Activated T-cell treated with anti-CD3 and anti-CD28 coated beads, Interleukin-2, amount 50 U/mL, for 48 hours (primary cell): ENCODE measurements at places on chromosomes 3 and 15.
A peak's percentile ranks its signal among the peaks of the same experiment; 100 is the strongest.

GRCh38 chr3:193757457-193757856 lies 164.4 kb downstream of the OPA1 start:
- DNase-seq: no peak

- no peak for DNase-seq
Measured at GRCh38 chr3:88221726-88222125, 72.0 kb downstream of the C3orf38 start.

GRCh38 chr3:105606016-105606415 lies 239.3 kb downstream of the ALCAM start:
- DNase-seq: no peak

DNA sequence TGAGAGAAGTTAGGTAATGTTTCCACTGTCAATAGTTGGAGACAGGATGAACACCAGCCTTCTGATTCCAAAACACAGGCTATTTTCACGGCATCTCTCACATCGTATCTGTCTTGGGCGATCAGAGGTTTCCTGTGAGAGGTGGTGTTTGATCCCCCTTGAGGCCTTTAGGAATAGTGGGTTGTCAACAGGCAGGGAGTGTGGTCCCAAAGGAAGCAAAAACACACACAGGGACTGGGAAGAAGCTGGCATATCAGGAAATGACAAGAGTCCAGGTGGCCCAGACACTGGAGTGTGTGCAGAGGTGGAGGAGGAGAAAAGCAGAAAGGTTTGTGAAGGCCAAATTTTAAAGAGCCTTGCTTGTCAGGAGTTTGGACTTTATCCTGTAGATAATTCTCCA lies 6.6 kb upstream of the MAGEF1 start:
- DNase-seq: no peak

DNA sequence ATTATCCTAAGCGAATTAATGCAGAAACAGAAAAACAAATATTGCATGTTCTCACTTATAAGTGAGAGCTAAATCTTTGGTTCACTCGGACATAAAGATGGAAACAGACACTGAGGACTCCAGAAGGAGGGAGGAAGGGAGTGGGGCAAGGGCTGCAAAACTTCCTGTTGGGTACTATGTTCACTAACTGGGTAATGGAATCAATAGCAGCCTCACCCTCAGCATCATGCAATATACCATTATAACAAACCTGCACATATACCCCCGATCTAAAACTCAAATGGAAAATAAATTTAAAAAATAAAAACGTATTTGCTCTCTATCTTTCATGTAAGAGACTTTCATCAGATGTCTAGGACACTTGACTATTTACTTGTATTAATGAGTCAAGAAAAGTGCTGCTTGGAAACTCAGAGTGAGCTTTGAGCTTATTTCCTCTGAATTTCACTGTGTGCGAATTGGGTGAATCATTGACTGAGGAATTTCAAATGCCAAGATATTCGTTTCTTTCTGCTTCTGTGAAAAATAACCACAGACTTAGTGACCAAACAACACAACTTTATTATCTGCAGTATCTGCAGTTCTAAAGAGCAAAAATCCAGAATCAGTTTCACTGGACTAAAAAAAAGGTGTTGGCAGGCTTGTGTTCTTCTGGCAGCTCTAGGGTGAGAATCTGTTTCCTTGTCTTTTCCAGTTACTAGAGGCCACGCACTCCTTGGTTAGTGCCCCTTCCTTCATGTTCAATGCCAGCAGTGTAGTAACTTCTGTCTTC lies 18.4 kb downstream of the TM4SF18 start:
- no peak for DNase-seq

- DNase-seq: peak; percentile 74
Measured at GRCh38 chr3:12719984-12720898, 38.8 kb downstream of the TMEM40 start.

DNA sequence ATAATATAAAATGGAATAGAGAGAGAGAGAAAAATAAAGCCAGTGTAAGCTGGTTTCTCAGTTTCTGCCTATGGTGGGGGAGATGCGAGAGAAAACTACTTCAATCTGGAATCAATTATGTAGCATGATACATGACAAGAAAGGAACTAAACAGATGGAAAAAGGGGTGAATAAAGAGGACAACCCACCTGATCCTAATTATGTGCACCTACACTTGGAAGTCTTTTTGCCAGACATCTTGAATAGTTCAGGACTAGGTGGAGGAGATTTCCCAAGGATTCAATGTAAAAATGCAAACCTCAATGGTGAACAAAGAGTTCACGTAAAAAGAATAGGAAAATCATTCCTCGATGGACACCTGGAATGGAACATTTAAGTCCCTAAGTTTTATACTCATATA lies 524.4 kb upstream of the RGMA start:
- DNase-seq: no peak

DNA sequence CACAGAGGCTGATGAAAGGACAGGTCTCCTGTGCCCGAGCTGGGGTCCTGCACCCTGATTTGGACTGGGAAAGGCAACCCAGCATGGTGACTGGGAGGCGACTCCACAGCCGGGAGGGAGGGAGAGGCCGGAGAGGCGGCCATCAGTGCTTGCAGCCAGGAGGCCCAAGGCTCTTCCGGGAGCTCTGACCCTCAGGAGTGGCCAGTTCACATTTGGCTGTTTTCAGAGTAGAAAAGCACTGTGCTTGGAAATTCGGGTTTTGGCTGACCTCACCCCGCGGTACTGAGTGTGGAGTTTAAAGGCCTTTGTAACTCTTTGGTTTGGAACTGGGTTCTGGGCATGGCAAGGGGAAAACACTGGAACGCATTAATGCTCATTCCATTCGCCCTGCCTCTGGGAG lies 31.9 kb downstream of the SMAD6 start:
- no peak for DNase-seq

GRCh38 chr3:127888564-127889107 lies 26.4 kb upstream of the KBTBD12 start:
- DNase-seq: no peak

- DNase-seq: no peak
Measured at GRCh38 chr3:182245059-182245458, 533.3 kb downstream of the SOX2 start.

DNA sequence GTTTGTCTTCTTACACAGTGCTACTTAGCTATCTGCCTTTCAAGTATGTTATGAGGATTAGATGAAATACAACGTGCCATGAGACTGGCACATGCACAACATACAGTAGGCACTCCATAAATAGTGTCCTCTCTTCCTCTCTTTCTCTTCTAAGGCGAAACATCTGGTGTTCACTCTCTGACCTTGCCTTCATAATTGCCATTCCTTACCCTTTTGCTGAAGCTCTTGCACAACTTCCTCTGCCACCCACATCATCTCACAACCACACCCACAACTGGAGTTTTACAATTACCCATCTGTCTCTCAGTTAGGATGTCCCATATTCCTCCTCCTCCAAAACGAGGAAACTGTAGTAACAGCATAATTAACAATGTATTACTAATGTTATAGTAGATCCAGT lies 26.4 kb upstream of the ACP3 start:
- no peak for DNase-seq

- no peak for DNase-seq
Measured at GRCh38 chr15:81002331-81003096, 1.8 kb downstream of the TLNRD1 start.

DNA sequence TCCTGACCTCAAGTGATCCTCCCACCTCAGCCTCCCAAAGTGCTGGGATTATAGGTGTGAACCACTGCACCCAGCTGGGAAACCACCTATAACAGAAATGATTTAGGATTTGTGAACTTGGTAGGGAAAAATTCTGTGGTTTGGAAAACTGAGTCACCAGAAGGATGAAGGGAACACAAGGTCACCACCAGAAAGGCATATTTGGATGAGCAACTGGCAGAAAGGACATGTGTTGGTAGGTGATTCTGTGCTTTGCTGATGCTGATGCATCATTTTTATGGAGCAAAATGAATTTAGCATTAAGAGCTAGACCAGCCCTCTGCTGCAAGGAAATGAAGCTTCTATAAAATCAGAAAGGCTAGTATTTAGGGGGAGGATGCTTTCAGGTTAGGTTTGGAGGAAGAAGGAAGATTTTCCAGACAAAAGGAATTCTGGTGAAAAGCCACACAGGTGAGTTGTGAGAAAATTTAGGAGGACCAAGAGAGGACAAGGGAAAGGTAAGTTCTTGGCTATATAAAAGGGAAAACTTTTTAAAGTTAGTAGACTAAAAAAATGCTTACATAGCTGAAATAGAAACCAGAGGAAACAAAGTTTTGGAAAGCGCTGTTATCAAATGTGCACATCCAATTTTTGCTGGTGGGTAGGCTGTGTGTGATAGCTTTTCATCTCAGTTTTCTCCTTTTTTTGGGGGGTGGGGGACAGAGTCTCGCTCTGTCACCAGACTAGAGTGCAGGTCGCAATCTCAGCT lies 3.6 kb downstream of the PXK start:
- no peak for DNase-seq

DNA sequence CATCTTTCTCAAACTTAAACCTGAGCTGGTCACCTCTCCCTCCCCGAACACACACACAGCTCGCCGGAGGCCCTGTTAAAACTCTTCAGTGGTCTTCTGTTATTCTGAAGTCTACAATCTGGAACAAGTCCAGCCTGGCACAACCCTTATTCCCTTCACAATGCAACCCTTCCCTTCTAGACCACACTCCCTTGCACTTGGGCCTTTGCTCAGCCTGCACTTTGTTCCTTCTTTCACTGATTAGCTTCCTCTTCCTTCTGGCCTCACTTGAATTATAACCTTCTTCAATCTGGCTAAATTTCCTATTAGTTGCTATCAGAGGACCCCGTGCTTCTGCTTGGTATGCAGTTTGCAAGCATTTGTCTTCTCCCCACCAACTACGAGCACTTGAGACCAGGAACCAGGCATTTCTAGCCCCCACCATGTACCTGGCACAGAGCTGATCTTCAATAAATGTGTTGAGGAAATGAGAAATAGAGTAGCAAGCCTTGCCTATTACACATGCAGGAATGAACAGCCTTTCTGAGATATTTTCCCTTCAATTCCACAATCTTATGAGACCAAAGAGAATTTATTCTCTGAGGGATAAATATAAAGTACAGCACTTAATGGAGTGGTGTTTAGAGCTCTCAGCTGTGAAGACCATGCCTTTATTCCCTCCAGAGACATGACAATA lies 663.1 kb upstream of the ADAMTS9 start:
- no peak for DNase-seq

DNA sequence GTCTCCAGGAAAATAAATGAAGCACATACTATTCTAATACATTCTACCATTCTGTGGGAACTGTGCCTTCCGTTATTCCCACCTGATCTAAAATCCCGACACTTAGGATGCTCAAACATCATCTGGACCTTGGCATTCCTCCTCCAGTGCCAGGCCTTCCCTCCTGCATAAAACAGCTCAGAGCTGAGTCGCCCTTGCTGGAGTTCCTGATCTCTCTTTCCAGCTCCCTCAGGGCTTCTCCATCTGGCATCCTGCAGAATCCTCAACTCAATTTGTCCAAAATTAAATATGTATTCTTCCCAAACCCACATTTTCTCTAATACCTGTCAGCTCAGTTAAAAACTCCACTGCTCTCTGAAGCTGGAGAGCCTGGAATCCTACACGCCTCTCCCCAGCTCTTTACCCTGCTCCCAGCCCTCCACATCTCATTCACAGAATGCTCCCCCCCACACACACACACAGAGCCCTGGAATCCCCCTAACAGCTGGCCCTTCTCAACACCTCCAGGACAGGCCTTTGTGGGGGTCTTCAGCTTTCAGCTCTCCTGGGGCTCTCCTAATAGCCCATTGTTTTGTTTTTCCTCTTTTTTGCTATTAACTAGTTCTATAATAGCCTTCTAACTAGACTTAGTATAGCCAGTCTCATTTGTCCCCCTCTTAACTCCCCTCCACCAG lies 78.5 kb downstream of the HMG20A start:
- DNase-seq: no peak

DNA sequence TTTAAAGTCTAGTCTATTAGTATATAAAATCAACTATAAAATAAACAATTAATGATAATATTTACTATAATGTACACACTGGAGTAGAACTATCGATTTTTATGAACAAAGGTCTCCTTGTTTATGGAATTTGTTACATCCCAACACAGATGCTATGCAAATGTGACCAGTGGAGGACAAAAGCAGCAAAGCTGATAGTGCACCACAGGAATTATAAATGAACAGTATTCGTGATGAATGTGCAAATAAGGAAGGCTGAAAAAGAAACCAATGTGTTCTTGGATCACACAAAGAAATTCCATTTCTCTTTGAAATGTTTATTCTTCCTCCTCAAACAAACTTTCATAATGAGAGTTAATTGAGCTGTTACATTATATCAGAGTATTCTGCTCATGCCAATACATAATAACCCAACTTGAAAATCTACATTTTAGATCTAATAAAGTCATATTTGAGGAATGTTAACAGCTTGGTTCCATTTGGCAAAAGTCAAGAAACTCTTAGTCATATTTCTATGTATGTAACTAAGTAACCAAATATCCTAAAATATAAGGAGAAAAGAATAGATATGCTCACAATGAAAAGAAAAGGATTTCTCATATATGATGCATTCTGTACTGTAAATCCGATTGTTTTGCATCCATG lies 79.3 kb downstream of the NEK10 start:
- no peak for DNase-seq

- DNase-seq: no peak
Measured at GRCh38 chr3:104878395-104878794, 488.3 kb upstream of the ALCAM start.

- DNase-seq: no peak
Measured at GRCh38 chr3:21377071-21377769, 373.8 kb downstream of the ZNF385D start.

- DNase-seq: no peak
Measured at GRCh38 chr15:40259021-40259420, 20.2 kb downstream of the PAK6 start.

GRCh38 chr15:60419753-60420152 lies 22.0 kb upstream of the ANXA2 start:
- DNase-seq: no peak

GRCh38 chr15:84079885-84080777 lies 155.4 kb upstream of the GOLGA6L4 start:
- peak; percentile 68 for DNase-seq

DNA sequence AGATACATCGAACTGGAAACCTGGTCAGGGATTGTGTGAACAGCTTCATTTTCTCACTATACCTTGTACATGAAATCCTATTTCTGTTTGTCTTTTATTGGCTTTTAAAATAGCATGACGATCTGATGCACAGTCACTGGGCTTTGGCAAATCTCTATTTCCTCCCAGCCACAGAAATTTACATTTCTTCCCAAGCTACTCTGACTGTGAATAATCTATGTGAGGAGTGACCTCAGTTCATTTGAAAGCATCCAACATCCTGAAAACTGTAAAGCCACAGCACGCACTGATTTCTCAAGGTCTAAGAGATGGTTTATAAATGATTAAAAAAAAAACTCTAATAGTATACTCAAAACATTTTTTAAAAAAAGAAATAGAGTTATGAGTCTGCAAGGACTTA lies 450.3 kb downstream of the IL5RA start:
- no peak for DNase-seq

DNA sequence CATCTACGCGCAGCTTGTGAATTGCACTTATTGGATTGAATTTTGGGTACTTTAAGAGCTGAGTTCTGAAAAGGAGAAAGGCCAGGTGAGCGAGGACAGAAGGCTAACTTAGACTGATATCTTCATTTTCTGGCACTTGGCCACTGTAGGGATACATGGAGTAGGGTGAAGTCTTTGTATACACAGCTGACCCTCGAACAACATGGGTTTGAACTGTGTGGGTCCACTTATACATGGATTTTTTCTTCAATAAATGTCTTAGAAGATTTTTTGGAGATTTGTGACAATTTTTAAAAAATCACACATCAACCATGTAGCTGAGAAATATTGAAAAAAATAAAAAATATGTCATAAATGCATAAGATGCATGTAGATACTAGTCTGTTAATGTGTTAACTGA lies 18.3 kb downstream of the PTPRG start:
- no peak for DNase-seq
